ENCODE measurements at places on chromosomes 2 and 18.

DNA sequence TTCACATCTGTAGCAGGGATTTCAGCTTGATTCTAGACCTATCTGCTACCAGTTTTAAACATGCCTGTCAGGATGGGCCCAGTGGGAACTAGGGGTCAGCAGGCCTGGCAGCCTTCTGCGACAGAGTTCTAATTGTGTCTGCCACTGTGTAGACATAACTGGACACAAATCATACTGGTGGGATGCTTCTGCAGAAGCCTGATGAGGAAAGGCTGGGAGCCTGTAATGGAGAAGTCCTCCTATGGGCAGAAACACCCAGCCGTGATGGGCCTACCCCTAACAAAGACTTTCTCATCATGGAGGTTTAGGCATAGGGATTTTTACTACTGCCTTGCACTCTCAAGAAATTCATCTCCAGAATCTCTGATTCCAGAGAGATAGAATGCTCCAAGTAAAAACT is 166.9 kb downstream of the PDE11A start:
- no peak for DNase-seq

DNA sequence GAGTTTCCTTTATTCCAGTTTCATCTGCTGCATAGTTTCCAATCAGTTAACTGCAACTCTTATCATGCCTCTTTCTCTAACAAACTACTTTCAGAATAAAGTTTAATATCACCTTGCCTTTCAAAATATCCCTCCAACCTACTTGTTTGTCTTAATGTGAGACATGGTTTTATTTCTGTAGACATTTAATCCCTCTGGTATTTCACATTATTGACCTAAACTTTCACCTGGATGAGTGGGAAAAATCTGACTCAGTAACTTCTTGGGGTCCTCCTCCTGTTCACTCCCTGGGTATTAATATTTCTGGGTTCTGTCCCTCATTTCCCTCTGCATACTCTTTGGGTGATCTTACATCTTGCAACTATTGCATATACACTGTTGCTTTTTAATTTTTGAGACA is 27.9 kb downstream of the MSH6 start:
- no peak for DNase-seq

GRCh38 chr2:17756668-17757067 is 2.7 kb downstream of the GEN1 start:
- no peak for DNase-seq

DNA sequence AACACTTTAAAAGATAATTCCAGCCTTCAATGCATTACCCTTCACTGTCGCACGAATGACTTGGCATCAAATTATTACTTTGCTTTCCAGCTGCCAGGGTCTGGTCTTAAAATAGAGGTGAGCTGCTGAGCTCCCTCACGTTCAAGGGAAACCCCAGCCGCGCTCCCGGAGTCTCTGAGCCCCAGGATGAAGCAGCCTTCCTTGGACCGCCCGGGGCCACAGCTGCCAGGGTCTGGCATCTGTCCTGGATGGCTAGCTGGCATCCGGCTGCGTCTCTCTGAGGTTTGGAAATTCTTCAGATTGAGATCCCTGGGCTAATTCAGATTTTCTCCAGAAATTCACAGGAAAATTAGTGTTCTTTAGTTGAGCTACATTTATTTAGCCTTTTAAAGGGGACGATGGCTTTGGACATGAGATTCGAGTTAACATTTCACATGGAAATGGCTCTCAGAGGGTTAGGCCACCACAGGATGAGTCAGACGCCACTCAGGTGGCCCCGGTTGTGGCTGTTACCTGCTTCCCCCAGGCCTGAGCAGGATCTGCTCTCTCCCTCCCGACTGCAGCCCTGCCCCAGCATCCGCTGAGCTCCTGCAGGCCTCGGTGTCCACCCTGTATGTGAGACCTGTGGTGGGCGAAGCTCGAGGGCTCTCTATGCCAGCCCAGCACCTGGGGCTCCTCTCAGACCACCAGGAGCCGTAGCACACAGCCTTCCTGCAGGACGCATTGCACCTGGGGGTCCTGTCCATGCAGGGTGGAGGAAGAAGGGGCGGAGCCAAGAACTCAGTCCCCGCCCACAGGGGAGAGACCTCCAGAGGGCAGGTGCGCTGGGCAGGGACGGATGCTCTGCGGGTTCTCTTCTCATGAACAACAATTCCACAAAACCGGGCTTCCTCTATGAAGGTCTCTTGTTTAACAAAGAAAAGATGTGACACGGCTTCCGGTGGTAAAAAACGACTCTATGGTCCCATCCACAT is 255.5 kb downstream of the TWIST2 start:
- no peak for DNase-seq

DNA sequence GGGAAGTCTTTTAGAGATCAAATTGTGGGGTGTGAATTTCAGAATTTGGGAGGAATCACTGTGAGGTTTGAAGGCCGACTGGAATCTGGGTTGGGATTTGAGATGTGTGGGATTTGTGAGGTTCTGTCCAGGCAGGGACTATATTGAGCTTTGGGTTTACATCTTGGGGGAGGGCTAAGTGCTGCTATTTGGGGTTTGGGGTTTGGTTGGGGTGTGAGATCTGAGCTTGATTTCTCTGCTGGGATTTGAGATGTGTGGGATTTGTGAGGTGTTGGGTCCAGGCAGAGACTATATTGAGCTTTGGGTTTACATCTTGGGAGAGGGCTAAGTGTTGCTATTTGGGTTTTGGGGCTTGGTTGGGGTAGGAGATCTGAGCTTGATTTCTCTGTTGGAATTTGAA is 864 bp downstream of the GMPPA start:
- no peak for DNase-seq

DNA sequence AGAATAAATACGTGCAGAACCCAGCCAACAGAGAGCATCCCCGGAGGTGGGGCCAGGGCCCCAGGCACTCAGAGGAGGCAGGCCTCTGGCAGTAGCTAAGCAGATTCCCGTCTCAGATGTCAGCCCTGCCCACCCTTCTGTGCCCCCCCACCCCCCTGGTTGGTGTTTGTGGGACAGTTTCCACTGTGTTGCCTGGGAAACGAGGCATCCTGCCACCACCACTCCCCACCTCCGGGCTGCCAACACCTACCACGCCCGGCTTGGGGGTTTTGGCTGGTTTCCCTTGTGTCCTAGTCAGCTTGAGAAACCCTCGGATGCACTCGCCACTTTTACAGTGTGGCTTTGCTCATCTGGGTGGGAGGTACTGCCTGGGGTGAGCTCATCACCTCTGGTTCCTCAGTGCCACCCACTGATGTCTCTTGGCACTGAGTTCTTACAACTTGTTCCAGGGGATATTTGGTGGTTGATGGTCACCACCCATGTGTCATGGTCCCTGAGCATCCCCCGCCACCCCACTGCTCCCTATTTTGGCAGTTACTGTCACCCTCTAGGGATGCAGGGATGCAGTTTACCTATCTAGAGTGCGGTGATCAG is 72.4 kb upstream of the YWHAQ start:
- no peak for DNase-seq

- DNase-seq: no peak
Measured at GRCh38 chr2:101474731-101475384, at the start of gene RFX8. RFX8 (minus strand) TSS chr2:101475112; CDS start chr2:101466848, 8,264 bp downstream.

DNA sequence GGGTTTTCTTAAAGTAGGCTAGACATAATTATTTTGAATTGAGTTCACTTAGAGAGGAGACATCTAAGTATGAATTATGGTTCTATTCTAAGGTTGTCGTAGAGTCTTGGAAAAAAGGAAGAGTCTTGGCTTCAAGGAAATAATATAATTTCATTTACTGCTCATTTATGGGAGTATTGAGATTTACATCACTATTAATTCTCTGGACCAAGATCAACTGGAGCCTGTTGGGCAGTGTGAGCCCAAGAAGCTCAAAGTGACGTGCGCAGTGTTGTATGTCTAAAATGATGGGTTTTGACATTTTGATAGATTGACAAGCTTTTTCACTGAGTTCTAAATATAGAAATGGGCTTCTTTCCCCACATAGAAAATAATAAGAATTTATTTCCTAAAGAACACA is 154.7 kb downstream of the QPCT start:
- DNase-seq: no peak

GRCh38 chr2:101731221-101732054 is 33.9 kb downstream of the MAP4K4 start:
- no peak for DNase-seq

- no peak for DNase-seq
Measured at GRCh38 chr2:140348826-140349225, 1568.6 kb upstream of the NXPH2 start.

Measured in chondrocyte (in vitro differentiated cells).